ENCODE measurements at places on chromosomes 13 and 19.

GRCh38 chr13:65784088-65784816 is 1445.9 kb downstream of the PCDH9 start:
- DNase-seq, result no peak

- DNase-seq, result no peak
Measured at GRCh38 chr13:113001241-113002140, 32.5 kb downstream of the MCF2L start.

- DNase-seq, result no peak
Measured at GRCh38 chr13:112967686-112968379, 1.2 kb upstream of the MCF2L start.

GRCh38 chr19:36501973-36502372 is 12.6 kb upstream of the ZNF566 start:
- DNase-seq, result no peak

DNA sequence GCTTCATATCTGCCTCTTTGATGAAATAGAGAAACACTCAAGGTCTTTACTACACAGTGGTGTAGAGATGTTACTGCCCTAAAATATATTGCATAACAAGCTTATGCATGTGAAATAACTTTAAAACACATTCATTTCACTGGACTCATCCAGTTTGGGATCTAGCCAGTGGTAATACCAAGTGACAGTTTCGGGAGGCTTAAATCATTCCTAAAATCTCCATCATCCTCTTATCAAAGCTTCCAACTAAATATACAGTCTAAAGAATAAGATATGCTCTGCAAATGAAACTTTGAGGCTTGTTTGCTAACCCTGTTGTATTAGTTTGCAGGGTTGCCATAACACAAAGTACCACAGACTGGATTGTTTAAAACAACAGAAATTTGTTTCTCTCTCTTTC is 52.8 kb downstream of the THSD1 start:
- no peak for DNase-seq

GRCh38 chr13:34857558-34858325 is 84.3 kb upstream of the NBEA start:
- DNase-seq, result no peak

GRCh38 chr13:30779016-30779415 is 43.7 kb downstream of the ALOX5AP start:
- no peak for DNase-seq

- no peak for DNase-seq
Measured at GRCh38 chr19:57563547-57563946, 3.9 kb upstream of the ZNF550 start.

- DNase-seq, result no peak
Measured at GRCh38 chr13:70424428-70424827, 316.2 kb upstream of the KLHL1 start.

DNA sequence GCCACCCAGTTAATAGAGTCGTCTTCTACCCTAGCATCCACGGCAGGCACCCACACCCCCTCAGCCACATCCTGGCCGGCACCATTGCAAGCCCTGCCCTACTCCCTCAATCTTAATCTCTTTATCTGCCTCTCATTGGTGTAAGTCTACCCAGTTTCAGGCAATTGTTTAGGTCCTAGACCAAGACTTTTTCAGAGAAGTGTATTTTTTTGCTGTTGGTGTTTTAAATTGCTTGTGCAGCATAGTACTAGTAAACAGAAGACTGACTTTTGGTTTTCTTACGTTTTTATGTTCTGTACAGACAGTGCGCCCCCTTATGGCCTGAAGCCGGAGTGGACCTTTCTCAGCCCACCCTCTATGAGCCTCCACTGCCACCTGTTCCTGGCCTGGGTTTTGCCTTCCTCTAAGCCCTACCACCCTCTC is 2.3 kb upstream of the LCP1 start:
- DNase-seq, result peak; percentile 45

GRCh38 chr19:9883231-9883758 is 48.2 kb downstream of the PIN1 start:
- no peak for DNase-seq

GRCh38 chr19:31023038-31023437 is 326.2 kb downstream of the TSHZ3 start:
- no peak for DNase-seq

DNA sequence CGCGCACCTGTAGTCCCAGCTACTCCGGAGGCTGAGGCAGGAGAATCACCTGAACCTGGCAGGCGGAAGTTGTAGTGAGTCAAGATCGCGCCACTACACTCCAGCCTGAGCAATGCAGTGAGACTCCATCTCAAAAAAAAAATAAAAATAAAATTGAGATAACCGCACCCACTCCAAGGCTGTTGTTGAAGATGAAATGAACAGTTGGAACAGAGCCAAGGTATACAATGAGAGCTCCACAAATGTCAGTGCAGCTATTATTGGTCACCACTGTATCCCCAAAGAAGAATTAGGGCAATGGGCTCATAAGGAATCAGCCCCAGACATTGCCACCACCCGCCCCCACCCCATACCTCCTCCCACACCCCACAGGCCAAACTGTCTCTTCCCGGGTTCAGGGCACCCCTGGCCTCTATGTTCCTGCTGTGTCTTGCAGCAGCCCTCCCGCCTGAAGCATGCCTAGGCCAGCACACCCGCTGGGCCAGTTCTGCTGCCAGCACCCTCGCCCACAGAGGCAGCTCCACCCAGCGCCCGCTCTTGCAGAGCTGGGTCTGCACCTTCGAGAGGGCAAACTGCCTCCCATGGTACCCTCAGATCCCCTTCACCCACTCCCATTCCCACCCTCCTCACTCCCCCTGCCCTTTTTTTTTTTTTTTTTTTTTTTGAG is 3.5 kb upstream of the S1PR5 start:
- no peak for DNase-seq

GRCh38 chr19:30788105-30788765 is 416.1 kb downstream of the ZNF536 start:
- DNase-seq, result no peak

- DNase-seq, result no peak
Measured at GRCh38 chr13:33289966-33290365, 4.4 kb upstream of the STARD13 start.

DNA sequence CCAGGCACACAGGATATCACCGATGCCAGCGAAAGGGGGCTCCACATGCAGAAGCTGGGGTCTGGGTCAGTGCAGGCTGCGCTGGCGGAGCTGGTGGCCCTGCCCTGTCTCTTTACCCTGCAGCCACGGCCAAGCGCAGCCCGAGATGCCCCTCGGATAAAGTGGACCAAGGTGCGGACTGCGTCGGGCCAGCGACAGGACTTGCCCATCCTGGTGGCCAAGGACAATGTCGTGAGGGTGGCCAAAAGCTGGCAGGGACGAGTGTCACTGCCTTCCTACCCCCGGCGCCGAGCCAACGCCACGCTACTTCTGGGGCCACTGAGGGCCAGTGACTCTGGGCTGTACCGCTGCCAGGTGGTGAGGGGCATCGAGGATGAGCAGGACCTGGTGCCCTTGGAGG is 7.2 kb downstream of the NCAN start:
- DNase-seq, result no peak

- DNase-seq, result no peak
Measured at GRCh38 chr19:51181377-51181912, 39.3 kb downstream of the SIGLEC7 start.

- no peak for DNase-seq
Measured at GRCh38 chr13:79155883-79156282, 250.2 kb downstream of the RBM26 start.

GRCh38 chr13:36552334-36552733 is 120.0 kb downstream of the CCNA1 start:
- DNase-seq, result no peak

DNA sequence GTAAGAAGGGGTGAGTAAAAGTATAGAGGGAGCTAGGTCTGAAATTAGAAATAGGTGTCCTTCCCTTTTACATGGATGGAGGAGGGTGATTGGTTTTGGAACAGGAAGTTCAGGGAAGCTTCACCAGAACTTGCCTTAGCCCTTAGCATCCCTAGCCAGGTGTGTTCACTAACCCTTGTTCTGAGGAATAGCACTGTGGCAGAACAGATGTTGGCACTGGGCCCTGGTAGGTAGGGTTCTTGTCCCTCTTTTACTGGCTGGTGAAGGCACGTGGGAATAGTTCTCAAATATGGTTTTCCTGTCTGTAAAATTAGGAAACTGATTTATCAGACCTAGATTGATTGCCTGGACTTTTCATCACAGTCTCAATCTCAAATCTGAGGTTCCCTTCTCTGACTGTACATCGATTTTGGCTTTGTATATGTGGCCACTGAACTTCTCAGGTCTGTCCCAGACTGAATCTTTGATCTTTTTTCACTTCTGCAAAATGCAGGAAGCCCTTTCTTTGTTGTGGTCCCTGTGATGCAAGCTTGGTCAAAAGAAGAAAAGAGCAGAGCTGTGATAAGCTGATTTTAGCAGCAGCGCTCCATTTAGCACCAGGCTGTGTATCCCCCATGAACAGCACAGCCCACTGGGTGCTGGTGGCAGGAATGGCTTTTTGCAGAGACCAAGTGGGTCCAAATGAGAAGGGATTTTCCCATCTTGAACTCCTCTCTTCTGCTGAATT is 86.2 kb upstream of the HTR2A start:
- DNase-seq, result no peak

GRCh38 chr13:45711951-45712350 is 9.8 kb downstream of the CBY2 start:
- DNase-seq, result no peak

DNA sequence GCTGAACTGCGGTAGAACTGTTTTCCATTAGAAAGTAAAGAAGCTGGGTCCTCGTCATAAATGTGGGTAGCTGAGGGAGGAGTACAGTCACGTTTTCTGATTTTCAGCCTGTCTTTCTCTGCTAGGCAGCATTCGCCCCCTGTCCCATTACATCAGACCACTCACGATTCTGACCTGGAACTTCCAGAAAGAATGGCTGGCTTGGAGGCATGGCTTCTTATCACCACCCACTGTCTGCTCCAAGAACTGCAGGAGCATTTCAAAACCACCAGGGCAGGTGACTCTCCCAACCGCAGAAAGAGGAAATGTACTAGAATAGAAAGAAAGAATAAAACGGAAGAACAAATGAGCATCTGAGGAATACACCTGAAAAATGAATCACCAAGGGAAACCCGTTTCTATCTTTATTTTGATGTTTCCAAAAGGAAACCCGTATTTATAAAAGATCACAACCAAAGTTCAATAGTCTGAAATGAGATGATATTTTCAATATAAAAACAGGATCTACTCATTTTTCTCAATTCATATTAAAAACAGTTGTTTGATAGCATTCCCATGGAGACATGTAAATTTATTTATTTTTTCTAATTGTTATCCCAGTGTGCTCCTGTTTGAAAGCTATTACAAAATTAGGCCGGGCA is 22.1 kb upstream of the POMP start:
- no peak for DNase-seq

DNA sequence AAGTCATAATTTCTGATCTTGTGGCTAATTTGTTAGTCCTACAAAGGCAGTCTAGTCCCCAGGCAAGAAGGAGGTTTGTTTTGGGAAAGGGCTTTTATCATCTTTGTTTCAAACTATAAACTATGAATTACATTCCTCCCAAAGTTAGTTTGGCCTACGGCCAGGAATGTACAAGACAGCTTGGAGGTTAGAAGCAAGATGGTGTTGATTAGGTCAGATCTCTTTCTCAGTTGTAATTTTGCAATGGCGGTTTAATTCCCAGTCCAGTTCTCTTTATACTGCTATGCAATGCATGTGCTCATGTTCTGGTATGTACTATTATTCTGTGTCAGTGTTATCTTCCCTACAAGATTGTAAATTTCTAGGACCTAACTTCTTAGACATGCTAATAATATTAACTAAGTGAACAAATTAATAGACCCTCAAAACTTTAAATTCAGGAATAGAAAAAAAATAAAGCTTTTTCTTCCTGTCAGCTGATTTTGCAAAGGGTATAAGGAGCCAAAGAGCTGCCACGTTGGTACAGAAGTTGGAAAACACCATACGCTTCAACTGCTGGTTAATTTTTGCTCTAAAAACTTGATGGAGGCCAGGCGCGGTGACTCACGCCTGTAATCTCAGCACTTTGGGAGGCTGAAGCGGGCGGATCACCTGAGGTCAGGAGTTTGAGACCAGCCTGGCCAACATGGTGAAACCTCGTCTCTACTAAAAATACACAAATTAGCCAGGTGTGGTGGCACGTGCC is 1.3 kb upstream of the DNAJC15 start:
- DNase-seq, result no peak

- DNase-seq, result no peak
Measured at GRCh38 chr13:50529154-50529882, 314.2 kb downstream of the DLEU7 start.

DNA sequence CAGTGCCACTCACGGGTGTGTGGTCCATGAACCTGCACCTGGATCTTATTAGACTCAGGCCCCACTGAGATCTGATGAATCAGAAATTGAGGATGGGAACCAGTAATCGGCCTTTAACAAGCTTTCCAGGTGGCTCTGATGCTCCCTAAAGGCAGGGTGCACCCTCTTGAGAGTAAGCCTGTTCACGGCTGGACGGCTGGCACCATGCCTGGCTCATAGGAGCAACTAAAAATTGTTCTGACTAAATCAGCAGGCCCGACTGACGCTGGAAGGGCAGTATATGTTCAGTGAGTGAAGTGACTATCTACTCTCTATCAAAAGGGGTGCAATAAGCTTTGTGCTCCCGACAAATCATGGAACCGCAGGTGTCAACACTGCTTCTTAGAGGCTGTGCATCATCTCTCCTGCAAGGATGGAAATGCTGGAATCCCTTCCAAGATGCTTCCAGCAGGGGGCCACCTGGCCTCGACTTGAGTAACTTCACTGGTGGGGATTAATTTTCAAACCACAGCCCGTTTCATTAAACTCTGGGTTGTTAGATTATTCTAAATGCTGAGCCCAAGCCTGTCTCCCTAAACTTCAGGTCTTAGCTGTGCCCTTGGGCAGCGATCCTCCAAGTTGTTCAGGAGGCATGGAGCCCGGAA is 28.4 kb downstream of the TMTC4 start:
- no peak for DNase-seq

DNA sequence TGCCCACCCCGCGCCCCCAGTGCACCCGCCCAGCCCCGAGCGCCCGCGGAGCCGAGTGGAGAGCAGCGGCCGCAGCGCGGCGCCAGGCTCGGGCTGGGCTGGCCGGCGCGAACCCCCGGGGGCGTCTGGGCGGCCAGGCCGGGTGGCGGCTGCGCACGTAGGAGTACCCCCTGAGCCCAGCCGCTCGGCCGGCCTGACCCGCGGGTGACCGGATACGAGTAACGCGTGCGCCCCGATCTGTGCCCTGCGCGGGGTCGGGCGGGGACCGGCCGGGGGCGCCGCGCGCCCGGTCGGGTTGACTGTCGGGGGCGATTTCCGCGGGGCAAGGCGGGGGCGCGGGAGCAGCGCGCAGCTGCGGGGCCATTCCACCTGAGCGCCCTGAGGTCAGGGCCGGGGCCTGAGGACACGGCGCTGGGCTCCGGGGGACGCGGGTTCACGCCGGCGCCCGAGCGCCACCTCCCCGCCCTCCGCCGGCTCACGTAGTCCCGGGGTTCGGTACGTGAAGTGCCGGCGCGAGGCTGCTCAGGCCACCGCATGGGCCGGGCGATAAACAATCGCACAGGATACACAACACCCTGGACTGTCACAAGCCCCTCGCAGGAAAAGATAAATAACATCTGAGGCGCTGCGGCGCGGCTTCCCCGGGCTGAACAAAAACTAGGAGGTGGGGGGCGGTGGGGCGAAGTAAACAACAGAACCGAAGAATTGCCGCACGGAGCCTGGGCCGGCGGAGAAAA is 37.6 kb upstream of the FLT1 start:
- DNase-seq, result no peak

- no peak for DNase-seq
Measured at GRCh38 chr13:80039000-80039399, 301.9 kb downstream of the SPRY2 start.

- DNase-seq, result no peak
Measured at GRCh38 chr13:97226788-97227627, 4.9 kb downstream of the MBNL2 start.

GRCh38 chr13:77674852-77675251 is 22.6 kb upstream of the SLAIN1 start:
- no peak for DNase-seq

- DNase-seq, result no peak
Measured at GRCh38 chr13:104854007-104854406, 1681.5 kb downstream of the EFNB2 start.

Data from activated CD8-positive, alpha-beta memory T cell treated with anti-CD3 and anti-CD28 coated beads for 48 hours (primary cell).